ENCODE measurements at places on chromosomes 3 and 15.

DNA sequence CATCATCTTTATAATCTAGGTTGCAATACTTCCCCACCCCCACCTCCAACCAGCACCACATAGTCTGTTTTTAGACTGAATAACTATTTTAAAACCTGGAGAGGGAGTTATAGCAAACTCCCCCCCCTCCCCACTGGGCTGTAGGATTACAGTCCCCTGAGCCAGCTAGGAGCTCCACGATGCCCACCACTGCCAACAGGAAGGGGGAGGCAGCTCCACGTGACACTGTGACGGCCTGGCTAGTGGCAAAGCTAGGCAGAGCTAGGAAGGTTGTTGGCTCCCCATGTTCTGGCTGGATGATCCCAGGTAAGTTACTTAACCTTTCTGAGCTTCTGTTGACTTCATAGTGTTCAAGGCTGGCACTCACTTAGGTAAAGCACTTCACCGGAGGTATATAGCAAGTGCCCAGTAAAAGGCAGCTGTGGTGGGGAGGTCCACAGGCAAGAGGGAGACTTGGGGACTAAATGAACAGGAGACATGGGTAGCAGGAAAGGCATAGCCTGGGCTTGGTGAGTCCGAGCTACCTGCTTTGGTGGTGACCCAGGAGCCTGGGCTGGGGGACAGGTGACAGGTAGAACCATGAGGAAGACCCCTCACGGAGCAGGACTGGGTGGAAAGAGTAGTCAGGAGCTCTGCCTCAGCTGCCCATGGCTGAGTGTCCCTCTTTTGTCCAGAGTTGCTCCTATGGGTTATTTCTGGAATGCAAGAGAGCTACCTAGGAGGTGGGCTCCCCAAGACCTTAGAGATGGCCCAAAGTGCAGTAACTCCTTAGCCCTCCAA lies 4.0 kb upstream of the TBC1D21 start:
- DNase-seq: no peak

GRCh38 chr3:71681224-71681668 lies 44.0 kb downstream of the EIF4E3 start:
- DNase-seq: peak; percentile 51

- DNase-seq: no peak
Measured at GRCh38 chr3:179265875-179266274, 15.0 kb upstream of the KCNMB3 start.

DNA sequence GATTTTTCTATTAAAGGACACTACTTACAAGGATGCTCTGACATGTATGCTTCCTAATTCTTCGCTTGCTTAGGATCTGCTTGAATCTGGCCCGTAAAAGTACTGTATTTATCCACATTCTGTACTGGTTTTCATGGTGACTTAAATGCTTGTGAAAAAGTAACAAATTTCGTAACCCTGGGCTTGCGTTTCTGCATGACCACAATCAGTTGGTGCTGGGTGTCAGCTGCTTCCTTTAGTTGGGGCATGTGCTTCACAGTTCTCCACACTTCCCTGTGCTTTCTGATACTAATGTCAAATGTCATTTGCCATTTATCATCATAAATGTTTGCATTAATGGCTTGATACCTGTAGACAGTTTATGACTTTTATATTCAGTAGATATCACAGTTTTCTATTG lies 218.4 kb upstream of the MLF1 start:
- no peak for DNase-seq

GRCh38 chr3:10149226-10149625 lies 7.6 kb downstream of the VHL start:
- DNase-seq: no peak

DNA sequence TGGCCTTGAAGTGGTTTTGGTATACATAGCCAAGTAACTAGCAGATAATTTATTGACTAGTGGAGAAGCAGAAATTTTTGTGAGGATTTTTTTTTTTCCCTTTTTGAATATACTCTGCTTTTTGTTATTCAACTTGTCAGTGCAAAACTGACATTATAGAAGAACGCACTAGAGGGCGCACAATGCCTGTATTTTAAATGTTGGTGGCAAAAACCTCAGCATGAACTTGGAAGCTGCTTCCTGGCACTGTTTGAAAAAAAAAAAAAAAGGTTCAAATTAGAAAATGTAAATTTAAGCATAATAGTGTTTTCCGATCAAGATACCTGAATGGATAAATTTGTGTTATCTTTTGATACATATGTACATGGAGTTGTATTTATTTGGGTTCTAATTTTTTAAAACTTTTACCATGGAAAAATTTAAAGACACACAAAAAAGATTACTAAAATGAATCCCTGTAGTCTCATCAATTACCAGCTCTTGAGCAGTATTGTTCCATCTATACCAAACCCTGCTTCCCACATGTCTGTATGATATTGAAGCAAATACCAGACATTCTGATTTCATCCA lies 56.0 kb downstream of the SLC25A26 start:
- peak; percentile 75 for DNase-seq

DNA sequence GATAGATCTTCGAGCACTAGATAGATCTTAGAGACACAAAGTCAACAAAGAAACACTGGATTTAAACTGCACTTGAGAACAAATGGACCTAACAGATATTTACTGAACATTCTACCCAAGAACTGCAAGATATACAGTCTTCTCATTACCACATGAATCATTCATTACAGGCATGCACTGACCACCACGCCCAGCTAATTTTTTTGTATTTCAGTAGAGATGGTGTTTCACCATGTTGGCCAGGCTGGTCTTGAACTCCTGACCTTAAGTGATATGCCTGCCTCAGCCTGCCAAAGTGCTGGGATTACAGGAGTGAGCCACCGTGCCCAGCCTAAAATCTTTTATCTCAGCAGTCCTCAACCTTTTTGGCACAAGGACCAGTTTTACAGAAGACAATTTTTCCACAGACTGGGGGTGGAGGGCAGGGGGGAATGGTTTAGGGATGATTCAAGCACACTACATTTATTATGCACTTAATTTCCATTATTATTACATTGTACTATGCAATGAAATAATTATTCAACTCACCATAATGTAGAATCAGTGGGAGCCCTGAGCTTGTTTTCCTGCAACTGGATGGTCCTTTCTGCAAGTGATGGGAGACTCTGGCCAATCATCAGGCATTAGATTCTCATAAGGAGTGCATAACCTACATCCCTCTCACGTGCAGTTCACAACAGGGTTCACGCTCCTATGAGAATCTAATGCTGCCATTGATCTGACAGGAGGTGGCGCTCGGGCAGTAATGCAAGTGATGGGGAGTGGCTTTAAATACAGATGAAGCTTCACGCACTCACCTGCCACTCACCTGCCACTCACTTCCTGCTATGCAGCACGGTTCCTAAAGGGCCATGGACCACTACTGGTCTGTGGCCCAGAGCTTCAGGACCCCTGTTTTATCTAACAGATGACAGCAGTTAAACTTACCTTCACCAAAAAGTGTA lies 21.7 kb downstream of the CSNK1G1 start:
- DNase-seq: peak; percentile 29

DNA sequence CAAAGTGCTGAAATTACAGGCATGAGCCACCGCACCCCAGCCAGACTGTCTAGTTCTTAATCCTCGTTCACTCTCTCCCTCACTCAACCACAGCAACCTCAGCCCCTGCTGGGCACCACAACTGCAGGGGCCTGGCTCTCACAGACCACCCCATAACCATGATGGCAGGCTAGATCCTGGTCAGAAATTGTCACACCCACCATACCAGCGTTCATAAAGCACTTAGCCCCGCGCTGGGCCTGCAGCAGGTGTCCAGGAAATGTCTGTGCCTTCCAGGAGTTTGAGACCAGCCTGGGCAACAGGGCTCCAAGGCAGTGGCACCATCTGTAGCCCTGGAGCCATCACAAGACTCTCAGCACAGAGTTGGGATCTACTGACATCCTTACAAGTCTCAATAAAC lies 1.9 kb downstream of the SHISA5 start:
- DNase-seq: no peak

- no peak for DNase-seq
Measured at GRCh38 chr3:124976383-124976782, 41.8 kb upstream of the MUC13 start.

- DNase-seq: no peak
Measured at GRCh38 chr3:43863966-43864933, 173.5 kb downstream of the ABHD5 start.

DNA sequence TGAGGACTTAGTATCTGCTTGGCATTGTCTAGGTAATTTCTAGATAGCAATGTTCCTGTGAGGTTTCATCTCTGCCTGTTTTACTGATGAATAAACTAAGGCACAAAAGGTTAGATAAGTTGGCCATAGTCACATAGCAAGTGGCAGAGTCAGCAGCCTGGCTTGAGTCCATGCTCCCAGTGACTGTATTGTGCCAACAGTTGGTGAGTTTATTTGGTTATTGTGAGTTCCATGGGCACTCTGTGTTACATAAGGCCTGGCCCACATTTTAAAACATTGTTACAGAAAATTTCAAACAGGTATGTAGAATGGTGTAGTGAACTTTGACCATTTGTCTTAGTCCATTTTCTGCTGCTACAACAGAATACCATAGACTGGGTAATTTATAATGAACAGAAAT lies 15.2 kb downstream of the MCM2 start:
- no peak for DNase-seq

GRCh38 chr15:85905751-85906450 lies 111.2 kb upstream of the KLHL25 start:
- no peak for DNase-seq

DNA sequence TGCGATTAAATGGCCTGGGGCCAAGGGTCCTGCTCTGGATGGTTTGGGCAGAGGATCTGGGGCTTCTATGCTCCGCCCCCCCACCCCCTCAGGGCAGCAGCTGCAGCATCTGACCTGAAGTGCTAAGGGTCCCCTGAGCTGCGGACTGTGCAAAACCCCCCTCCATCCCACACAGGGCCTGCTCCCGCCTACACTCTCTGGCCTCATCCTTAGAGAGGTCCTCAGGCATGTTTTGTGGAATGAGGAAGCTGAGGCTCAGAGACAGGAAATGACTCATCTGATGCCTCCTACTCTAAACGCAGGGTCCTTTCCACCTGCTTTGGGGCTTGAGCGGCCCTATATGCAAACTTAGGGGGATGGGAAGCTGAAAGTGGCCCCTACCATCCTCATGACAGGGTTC lies 59.5 kb upstream of the CTSH start:
- DNase-seq: no peak

- no peak for DNase-seq
Measured at GRCh38 chr3:50417637-50418033, 58.3 kb upstream of the TMEM115 start.

- no peak for DNase-seq
Measured at GRCh38 chr3:61297821-61298220, 46.6 kb upstream of the FHIT start.
